C1 segment of cervical spinal cord (tissue), 14 donors: ENCODE measurements at places on chromosomes 7 and 10.

DNA sequence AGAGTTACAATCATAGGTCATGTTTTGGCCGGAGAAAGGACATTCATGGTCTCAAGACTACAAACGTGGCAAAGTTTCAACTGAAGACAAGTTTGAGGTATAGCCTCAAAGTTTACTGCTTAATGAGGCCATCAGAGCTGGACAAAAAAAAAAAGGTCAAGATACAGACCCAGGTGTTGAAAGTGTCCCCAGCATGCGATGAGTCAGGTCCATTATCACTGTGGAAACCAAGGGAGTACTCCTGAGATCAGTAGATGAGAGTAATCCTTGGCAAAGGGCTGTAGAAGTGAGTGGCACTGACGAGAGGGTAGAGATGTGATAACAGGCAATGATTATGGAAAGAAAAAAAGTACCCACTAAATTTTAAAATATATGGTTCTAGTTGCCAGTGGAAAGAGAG, 80.1 kb upstream of the LRRN3 start:
- DNase-seq = no peak

GRCh38 chr10:124177180-124177518, 83.8 kb upstream of the CHST15 start:
- DNase-seq = no peak

GRCh38 chr10:58241346-58241745, 26.3 kb downstream of the IPMK start:
- DNase-seq = no peak

DNA sequence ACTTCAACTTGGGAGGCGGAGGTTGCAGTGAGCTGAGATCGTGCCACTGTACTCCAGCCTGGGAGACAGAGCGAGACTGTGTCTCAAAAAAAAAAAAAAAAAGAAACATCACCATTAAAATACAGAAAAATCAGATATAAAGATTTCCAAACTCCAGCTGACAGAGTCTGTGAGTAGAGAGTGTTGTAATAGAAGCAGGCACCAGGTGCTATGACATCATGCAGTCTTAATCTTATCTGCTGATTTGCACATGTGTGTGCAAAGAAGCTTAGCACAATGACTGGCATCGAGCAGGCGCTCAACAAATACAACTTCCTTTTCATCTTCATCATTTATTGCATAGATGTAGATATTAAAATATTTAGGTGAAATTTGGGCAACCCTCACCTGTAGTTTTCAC, 92.2 kb downstream of the PRKCQ start:
- no peak for DNase-seq

DNA sequence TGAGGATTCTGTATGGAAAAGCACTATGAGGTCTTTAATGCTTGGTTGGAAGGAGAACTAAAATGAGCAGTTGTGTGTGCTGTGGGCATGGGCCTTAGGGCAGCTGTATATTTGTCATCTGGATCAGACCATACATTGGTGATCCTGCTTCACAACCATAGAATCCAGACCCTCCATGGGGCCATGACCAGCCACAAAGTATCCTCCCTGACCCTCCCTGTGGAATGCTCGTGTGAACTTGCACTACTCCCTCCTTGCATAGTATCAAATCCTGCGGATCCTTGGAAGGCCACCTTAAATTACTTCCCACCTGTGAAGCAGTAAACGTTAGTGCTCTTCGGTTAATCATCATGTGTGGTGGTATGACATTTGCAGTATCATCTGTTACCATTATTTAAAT, 67.1 kb downstream of the BMPR1A start:
- no peak for DNase-seq

- DNase-seq = no peak
These were observed 18.6 kb downstream of the AKR1C2 start for GRCh38 chr10:4984971-4985594.

DNA sequence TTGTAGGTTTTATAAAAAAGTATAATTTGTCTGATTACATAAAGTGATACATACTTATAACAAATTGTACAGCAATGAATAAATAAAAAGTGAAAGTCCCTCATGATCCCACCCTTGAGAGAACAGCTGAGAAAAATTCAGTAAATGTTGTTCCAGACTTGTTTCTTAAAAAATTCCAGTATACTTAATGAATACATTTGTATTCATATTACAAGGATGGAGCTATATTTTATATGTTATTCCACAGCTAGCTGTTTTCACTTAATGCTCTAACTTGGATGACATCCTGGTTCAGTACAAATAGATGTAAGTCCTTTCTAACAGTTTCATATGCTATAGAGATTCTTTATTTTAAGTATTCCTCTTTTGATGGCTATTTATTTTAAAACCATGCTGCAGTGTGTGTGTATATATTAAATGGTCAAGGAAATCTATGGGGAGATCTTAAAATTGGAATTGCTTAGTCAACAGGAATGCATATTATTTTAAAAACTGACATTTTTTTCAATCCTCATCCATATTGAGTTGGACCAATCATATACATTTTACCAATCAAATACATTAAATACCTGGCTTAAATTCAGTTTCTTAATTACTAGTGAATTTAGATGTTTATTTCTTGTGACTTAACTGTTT, 8.9 kb downstream of the STAMBPL1 start:
- no peak for DNase-seq

DNA sequence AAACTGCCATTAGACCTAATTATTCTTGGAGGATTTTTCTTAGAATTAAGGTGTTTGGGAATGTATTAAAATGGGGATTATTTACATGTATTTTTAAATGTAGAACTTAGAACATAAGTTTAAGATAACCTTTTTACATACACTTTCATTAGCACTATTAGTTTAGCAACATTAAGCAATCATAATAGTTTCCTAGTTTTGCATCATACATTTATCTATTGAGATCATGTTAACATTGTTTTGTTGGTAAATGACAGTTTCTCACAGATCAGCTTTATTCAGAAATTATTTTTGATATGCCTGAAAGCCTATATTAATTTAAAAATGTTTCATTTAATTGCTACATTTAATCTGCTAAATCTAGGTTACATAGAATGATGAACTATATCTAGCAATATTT, 189.7 kb upstream of the PPP1R3A start:
- no peak for DNase-seq
